ENCODE measurements at places on chromosomes 1 and 21.

- DNase-seq, result no peak
Observed at GRCh38 chr21:17454315-17455027, 58.4 kb upstream of the CXADR start.

- DNase-seq, result no peak
Observed at GRCh38 chr1:183910845-183911244, 105.9 kb downstream of the RGL1 start.

GRCh38 chr1:1074631-1075147 is 583 bp upstream of the RNF223 start:
- DNase-seq, result no peak

DNA sequence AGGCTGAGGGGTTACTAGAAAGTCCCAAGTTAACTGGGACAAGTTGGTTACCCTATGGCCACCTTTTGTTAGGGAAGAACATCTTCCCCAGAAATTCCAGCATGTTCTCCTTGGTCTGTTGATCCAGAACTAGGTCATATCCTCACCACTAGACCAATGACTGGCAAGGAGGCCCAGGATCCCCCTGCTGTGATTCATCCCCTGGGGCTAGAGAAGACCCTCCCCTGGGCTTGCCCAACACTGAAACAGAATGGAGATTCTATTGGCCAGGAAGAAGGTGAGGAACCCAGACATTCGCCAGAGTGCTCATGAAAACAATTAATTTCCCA is 90.1 kb upstream of the SIM2 start:
- DNase-seq, result no peak

All from effector CD8-positive, alpha-beta T cell (primary cell).